ENCODE measurements at places on chromosomes 11 and 22.

GRCh38 chr11:58926695-58927094 lies 12.6 kb upstream of the GLYATL1 start:
- no peak for DNase-seq

DNA sequence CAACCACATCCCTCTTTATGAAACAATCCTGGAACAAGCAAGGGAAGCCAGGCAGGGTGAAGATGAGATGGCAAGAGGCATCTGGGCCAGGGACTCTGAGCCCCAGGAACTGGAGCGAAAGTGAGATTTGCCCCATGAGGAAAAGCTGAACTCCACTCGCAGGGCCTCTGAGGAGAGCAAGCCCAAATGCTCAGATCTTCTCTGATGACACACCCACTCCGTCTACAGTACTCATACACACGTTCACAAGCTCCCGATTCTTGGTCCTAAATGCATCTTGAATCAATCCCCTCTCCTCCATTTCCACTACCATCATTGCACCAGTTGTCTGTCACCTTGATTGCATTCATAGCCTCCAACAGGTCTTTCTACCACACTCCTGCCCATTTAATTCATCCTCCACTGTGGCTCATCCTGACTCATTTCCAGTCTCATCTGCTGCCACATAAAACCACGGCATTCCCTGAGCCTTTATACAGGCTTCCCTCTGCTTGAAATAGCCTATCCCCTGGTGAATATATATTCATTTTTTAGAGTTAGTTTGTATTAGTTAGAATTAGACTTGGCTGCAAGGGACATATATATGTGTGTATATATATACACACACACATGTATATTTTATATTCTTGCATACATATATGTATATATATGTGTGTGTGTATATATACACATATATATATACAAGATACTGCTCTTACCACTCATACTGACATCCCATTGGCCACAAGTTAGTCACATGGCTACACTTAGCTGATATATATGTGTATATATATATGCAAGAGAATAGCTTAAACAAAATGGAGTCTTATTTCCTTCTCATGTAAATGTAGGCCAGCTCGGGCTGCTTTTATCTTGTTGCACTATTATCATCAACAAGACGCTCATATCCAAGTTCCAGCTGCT lies 1.4 kb upstream of the APOA5 start:
- no peak for DNase-seq

- DNase-seq, result no peak
Observed at GRCh38 chr11:13972043-13972910, 9.8 kb downstream of the SPON1 start.

DNA sequence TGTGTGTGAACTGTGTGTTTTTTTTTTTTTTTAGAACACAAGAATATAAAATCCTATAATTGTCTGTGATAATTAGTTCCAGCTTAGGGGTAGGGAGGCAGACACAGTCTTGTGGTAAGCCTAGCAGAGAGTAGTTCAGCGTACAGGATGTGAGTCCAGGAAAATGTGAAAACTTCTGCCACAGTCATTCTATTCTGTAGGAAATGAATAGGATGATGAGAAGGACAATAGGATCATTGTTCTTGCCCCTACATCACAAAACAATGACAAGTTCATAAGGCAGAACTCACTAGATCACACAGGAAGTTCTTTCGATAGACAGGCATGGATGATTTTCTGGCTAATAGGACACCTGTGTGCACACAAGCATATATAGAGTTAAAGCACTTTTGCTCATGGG lies 132.2 kb downstream of the NAV2 start:
- DNase-seq, result no peak

- DNase-seq, result no peak
Observed at GRCh38 chr11:126123686-126124085, 61.0 kb upstream of the CDON start.

DNA sequence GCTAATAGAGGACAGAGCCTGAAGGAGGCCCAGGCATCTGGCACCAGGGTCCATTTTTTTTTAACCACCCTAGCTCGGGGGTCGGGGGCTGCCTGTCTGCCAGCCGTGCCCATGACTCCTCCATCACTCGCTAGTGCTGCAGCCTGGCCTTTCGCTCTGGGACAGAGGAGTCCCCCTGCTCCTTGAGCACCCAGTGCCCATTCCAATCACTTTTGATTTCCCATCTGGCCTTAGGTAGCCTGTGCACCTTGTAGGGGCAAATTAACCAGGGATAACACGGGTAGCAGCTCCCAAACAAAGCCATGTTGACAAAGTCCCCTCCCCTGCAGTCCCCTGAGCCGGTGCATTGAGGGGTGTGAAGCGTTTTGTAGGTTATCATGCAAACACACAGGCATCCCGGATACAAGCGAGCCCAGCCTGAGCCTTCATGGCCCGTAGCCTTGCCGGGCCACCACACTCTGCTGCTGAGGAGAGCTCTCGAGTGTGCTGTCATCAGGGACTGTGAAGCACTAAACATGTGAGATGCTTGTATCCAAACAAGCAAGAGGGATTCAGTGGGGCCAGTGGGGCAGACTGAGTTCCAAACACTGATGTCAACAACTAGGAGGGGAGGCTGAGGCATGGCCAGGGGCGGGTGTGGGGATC lies 208.7 kb downstream of the DSCAML1 start:
- no peak for DNase-seq
